ENCODE measurements at places on chromosomes 3 and 15.

DNA sequence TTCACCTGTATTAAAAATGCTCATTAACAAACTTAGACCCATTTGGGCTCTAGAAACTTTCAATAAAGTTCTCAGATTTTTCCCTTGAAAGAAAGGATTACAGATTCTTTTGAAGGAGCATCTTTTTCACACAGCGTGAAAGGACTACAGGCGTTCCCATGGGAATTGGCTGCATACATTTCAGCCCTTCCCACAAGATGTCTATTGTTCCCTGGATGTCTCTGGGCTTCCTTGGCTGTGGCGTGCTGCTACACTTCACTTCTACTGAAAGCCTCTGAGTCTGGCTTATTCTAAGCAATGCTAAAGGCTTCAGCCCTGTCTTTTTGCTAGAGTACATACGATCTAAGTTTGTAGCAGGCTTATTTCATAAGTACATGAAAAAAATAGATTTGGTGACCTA is 1.4 kb downstream of the VEPH1 start:
- DNase-seq: no peak

DNA sequence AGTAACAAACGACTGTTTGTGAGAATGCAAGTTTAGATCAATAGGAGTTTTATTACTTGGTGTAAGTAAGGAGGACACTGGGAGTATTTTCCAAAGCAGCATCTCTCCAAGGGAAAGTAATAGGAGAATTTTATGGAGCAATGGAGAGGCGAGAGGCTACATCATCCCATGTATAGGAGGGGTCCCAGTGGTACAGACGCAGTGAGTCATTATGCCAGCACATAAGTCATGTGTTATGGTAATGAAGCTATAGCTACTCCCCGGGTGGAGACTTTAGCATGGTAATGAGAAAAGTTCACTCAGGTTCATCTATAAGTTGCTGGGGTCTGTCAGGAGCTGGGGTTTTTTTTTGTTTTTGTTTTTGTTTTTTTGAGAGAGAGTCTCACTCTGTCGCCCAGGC is 29.5 kb upstream of the ZNF445 start:
- DNase-seq: no peak

DNA sequence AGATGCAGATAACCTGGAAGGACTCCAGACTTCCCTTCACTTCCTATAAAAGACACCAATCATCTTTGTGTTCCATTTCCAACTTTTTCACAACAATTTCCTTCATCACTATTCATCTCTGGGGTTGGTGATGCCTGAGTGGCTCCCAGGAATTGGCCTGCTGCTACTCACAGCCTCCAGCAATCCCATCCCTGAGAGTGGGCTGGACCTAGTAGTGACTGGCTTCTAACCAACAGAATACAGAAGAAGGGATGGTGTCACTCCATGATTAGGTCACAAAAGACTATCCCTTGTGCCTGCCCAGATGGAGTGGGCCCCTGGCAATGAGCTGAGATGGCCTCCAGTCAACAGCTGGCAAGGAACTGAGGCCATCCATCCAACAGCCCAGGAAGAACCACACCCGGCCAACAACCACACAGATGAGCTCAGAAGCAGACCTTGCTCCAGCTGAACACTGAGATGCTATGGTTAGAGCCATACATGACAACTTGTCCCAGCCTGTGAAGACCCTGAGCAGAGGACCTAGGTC is 20.9 kb downstream of the OCA2 start:
- no peak for DNase-seq

- no peak for DNase-seq
Observed at GRCh38 chr15:75456710-75457109, 5.2 kb upstream of the SIN3A start.

DNA sequence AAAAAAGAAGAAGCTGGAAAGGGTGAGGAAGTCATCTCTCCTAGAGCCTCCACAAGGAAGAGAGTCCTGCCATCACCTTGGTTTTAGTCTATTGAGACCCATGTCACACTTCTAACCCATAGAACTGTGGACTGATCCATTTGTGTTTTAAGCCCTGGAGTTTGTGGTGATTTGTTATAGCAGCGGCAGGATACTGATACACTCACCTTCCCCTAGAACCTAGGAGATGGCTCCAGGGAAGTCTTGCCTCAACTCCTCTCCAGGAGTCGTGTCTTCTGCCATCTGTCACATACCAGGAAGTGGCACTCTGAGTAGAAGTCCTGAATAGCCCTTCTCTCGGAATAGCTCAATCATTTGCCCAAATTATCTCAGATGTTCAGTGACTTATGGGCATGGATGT is 14.6 kb upstream of the APBA2 start:
- no peak for DNase-seq

GRCh38 chr15:76034111-76034510 is 21.9 kb upstream of the NRG4 start:
- no peak for DNase-seq

DNA sequence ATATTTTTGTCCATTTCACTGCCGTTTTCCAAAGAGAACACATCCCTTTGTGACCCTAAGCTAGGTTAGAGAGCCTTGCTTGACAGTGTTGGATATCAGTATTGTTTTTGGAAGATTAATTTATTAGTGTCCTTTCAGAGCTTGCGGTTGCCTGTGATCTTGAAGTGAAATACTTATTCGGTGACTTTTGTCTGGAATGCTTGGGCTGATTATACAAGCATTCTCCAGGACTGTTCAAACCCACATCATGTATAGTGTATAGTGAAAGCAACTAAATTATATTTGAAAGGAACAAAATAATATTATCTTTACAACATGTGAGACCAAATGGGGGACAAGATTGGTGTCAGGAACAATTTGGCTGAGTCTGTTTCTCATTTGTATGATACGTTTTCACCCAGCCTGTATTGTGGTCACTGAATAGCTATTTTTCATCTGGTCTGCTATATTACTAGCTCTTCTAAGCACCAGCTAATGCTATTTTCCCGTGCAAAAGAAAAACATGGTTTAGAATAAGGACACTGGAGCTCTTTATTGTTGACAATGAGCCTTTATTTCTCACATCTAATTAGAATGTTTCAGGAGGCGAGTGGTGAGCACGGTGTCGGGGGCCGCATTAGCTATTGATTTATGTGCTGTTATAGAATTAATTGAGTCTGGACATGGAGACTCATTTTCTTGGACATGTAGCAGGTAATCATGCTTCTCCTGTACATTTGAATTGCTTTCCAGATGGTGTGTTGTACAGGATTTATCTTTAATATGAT is 158.1 kb downstream of the APBA2 start:
- no peak for DNase-seq

DNA sequence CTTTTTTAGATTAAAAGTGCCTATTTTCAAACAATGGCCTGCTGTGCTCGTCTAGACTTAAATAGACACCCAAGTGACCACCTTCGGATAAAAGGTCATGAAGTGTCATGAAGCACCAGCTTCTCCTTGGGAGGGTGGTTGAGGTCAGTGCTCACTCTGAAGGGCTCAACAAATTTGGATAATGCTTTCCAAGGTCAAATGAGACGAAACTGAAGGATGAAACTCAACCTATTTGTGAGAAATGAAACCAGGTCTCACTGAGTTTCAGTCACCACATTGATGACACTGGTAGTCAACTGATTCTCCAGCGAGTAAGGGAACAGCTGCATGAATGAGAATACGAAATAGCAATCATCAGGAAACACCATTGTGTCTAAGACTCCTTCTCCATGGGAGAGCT is 852.6 kb downstream of the NTRK3 start:
- no peak for DNase-seq

DNA sequence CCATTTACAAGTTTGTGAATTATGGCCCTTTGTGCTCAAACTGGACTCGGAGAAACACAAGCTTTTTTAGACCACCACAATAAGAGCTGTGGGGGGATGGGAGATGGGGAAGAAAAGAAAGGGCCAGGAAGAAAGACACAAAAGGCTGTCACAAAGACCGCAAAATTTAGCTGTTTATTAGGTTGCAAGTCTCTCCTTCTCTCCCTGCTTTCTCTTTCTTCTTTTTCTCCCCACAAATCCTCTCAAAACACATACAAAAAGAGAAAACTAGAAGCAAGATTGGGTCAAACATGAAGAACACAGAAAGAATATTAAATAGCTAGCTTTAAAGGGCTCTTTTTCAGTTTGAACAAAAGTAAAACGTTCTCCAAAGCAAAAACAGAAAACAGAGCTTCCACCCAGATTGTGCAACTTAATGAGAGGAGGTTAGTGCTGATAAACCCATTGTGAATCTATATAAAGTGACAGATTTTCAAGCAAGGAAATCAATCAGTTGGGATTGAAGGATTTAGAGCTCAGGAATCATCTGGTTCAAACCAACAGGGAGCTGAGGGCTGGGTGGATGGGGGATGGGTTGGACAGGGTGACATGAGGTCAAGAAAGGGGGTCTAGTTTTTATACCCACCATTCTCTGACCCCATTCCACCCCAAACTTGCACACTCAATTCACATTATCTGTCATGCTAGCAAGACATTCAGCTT is 87.3 kb downstream of the DHX30 start:
- DNase-seq: no peak

DNA sequence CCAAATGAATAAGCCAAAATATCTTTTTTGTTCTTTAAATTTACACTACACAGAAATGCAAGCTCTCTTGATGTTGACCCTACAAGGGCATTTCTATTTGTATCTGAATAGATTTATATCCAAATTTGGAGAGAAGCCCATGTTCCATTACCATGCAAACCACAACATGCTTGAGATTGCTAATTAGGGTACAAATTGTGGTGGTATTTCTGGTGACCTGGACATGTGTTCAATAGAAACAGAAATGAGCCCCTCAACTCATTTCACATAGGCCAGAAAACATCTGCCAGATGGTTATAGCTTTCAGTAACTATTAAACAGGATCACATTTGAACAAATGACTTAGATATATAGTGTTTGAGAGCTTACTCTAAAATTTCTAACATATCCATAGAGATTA is 23.5 kb upstream of the PLSCR5 start:
- no peak for DNase-seq

- no peak for DNase-seq
Observed at GRCh38 chr3:57778494-57778893, 22.4 kb downstream of the SLMAP start.

DNA sequence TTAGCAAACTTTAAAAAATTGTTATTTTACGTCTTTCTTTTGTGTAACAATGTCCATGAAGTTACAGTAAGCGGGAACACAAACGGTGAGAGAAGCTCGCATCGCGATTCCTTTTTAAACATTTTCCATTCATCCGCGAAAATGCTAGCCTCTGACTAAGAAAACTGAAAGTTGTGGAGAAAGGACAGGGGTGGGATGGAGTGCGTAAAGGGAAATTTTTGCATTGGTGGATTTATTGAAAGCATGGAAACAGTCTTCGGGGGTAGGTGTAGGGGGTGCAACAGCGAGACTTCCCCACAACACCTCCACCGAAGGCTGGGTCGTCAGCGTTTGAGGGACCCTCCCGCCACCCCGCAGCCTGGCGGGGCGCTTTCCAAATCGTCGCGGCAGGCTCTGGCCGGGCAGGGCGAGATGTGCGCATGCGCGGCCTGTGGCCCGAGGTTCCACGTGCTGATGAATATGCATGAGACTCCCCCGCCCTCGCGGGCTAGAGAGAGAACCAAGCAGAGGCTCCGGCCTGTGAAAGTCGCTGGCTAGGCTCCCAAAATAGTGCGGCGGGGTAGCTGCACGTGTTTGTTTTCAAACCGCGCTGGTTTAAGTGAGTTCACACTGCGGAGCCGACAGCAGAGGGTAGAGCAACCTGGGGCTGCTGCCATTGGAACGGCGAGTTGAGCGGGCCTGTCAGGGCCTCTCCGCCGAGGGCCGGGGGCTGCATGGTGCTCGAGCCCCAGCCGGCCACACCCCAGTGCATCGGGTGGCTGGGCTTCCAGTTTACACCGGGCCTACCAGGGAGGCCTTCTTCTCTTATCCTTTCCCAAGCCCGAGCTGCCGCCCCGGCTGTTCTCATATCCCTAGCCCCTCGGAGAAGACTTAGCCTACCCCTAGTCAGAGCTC is 9.9 kb downstream of the ZIC1 start:
- DNase-seq: no peak

DNA sequence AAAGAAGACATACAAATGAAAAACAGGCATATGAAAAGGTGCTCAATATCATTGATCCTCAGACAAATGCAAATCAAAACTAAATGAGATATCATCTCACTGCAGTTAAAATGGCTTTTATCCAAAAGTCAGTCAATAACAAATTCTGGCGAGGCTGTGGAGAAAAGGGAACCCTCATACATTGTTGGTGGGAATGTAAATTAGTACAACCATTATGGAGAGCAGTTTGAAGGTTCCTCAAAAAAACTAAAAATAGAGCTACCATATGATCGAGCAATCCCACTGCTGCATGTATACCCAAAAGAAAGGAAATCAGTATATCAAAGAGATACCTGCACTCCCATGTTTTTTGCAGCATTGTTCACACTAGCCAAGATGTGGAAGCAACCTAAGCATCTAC is 165.8 kb downstream of the PLCL2 start:
- no peak for DNase-seq

GRCh38 chr3:30277494-30277893 is 328.9 kb upstream of the TGFBR2 start:
- DNase-seq: no peak

DNA sequence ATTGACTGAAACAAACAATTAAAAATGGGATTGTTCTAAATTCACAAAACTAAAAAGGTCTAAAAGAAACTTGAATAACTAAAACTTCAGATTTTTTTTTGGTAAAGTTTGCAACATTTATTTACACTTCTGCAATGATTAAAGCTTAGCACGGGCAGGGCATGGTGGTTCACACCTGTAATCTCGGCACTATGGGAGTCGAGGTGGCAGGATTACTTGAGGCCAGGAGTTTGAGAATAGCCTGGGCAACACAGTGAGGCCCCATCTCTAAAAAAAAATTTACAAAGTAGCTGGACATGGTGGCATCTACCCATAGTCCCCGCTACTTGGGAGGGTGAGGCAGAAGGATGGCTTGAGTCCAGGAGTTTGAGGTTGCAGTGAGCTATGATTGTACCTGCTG is 31.6 kb downstream of the TLNRD1 start:
- no peak for DNase-seq

- DNase-seq: no peak
Observed at GRCh38 chr3:112979244-112979832, 4.4 kb upstream of the CD200R1 start.

GRCh38 chr3:107198581-107199181 is 178.6 kb upstream of the CCDC54 start:
- no peak for DNase-seq

Measured in activated CD8-positive, alpha-beta memory T cell treated with anti-CD3 and anti-CD28 coated beads for 48 hours (primary cell).